ENCODE measurements at places on chromosomes 2 and 18. TPM values are rescaled to one million over a fixed set of nuclear protein-coding genes. Genes with fewer than 3 reads are reported as not detected.

The CFAP65 gene
- not detected for total RNA-seq

The PRKCE gene
- total RNA-seq = 29.8 TPM

The CNGA3 gene
- not detected for total RNA-seq

DNA sequence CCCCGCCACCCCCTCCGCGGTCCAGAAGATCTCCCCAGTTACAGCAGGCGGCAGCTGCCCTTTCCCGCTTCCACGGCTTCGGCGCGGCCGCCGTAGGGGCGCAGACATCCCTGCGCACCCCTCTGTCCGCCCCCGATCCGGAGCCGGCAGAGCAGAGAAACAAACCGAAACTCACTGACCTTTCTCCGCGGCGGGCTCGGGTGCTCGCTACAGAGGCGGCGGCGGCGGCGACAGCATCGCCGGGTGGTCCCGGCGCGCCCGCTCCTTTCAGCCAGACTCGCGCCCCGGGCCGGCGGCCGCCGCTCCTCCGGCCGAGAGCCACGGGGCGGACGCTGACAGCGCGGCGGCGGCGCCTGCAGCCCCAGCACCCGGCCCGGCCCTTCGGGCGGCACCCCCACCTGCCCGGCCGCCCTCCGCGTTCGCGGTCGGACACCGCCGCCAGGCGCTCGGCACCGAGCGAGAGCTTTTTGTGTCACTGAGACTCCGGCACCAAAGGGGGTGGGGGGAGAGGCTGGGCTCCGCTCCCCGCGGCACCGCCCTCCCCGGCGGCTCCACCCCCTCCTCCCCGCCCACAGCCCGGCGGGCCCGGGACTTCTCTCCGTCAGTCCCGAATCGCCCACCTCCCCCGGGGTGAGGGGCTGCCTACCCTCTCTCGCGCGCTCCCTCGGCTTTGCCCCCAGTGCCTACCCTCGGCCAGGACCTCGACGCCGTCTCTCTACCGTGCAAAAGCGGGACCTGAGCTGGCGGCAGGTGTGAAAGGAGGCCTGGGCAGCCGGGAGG, 1.4 kb upstream of the RNF152 start:
- peak; percentile 59 for DNase-seq

DNA sequence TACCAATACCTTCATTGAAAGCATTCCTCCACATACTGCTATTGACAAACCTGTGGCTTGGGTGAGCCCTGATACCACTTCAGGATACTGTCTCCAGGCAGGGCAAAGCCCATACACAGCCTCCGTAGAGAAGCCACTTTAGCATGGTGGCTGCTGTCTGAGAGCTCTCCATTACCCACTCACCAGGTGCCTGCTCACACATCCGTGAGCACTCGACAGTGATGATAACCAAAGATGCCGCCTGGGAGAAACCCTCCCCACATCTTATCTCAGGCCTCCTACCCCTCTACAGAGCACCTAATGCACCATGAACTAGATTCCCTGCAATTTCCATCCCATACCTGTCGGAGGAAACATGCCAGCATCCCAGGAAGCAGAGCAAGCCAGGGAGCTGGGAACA, 57.6 kb upstream of the KLHL29 start:
- DNase-seq = no peak

- no peak for DNase-seq
These were observed 129.7 kb downstream of the PKP4 start for GRCh38 chr2:158586491-158586890.

DNA sequence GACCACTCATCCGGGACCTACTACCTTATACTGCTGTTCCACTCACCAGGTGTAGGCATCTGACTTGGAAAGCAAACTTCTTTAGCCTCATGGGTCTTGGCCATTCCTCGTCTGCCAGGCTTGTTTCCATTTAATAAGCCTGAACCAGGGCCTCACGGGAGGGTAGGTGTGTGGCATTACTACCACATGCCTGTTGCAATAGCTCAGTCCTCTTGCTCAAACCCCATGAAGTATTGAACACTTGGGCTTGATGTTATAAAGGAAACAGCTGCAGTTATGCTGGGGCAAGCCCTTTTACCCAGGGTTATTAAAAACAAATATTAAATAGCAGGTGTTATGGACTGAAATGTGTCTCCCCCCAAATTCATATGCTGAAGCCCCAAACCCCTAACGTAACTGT, 21.2 kb downstream of the MRPL44 start:
- no peak for DNase-seq

GRCh38 chr18:61595615-61596251, 262.5 kb downstream of the CDH20 start:
- DNase-seq = no peak

DNA sequence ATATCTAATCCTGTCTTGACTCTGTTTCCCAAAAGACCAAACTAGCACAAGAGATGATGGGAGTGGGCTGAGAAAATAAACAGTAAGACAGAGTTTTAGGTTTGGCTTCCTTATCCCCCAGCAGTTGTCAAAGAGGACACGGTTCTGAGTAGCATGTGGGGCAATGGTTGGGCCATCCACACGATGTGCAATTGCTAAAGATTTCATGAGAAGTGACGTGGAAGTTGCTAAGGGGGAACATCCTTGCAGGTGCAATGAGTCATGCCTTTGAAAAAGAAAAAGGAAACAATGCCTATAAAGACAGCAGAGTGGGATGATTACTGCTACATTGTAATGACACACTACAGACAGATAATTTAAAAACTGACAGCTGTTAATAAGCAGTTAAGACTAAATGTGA, 1395.8 kb downstream of the LRP1B start:
- DNase-seq = no peak

DNA sequence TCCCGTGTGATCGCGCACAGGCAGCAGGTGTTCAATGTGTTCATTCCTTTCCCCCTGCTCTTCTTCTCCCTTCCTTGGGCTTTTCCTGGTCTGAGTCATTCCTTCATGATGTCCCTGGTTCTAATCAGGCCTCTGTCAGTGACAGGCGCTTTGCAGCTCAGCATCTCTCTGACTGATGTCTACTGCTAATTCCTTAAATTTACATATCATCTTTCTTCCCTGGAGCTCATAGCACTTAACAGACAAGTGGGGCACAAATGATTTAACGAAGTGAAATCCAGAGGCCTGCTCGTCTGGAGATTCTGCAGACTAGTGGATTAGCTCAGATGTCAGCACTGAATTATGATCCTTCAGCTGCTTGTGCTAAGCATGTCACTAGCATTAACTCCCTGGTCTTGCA, 77.9 kb downstream of the NRP2 start:
- no peak for DNase-seq

GRCh38 chr2:181077128-181077709, 96.8 kb downstream of the UBE2E3 start:
- DNase-seq = peak; percentile 41
